Activated naive CD8-positive, alpha-beta T cell treated with anti-CD3 and anti-CD28 coated beads, Interleukin-2, amount 10 ng/mL, durations not matched to agents 7 days and 5 days (primary cell): ENCODE measurements at places on chromosomes 13 and 19. TPM values are rescaled to one million over a fixed set of nuclear protein-coding genes. Genes with fewer than 3 reads are reported as not detected.

The PNMA8B gene
- total RNA-seq, result 0.23 TPM

- DNase-seq, result no peak
Observed at GRCh38 chr19:32717496-32717895, 2.1 kb upstream of the TDRD12 start.

GRCh38 chr19:40363069-40363468, 14.6 kb downstream of the PLD3 start:
- DNase-seq, result no peak

DNA sequence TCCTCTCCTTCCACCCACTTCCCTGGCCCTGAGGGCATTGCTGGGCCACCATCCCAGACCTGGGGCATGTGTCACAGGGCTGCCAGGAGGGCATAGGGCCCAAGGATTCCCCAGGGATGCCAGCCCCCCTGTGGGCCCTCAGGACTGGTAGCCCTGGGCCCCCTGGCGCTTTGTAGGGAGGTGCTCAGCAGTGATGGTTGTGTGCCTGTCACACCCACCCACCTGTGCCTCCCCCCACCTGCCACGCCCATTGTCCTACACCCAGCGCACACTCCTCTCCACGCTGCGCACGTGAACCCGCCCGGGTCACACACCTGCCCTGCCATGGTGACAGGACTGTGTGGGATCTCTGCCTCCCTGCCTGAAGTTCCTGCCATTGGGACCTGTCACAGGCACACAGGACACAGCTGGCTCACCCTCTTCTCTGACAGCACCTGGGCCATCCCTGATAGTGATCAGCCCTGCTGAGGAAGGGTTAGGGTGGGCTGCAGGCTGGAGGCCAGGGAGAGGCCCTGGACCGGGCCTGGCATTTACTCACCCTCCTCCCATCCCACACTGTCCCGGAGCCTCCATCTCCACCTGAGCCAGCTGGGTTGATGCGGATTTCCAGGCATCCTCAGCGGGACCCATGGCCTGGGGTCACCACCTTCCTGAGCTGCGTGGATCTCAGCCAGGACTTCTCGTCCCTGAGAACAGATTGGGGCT, 23.9 kb downstream of the WTIP start:
- no peak for DNase-seq

DNA sequence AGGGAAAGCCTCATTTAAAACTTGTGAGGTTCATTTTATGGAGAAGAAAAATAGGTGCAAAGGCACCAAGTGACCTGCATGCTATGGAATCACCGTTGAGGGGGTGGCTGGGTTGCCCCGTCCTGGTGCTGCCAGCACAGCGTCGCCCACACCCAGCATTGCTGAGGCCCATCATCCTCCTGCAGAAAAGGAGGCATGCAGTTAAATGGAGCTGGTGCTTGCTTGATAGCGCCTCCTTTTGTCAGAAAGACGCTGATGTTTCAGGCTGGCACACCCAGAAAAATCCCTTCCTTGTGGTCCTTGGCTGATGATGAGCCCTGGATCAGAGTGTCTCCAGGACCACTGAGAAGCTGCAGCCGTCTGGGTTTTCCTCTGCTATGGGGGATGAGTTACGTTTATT, 36.9 kb downstream of the DHRS12 start:
- no peak for DNase-seq

DNA sequence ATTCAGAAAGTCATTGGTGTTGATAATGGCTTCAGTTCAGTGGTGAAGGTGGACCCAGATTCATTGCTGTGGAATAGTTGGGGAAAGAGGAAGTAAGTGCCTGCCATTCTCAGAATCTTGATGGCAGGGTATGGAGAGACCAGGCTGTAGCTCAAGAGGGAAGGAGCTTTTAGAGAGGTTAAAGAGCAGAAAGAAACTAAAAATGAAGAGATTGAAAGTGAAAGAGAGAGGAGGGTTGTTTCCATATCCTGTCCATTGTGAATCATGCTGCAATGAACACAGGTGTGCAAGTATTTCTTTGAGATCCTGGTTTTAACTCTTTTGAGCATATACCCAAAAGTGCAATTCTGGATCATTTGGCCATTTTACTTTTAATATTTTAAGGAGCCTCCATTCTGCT, 12.5 kb downstream of the GJB6 start:
- DNase-seq, result no peak

GRCh38 chr13:50995854-50996253, 86.3 kb downstream of the RNASEH2B start:
- DNase-seq, result no peak
